HT-29 (cell line): ENCODE measurements at places on chromosomes 4 and X.
A peak's percentile ranks its signal among the peaks of the same experiment; 100 is the strongest.

- DNase-seq, result no peak
Measured at GRCh38 chr4:169617306-169617705, 3.1 kb upstream of the CLCN3 start.

- peak; percentile 5 for DNase-seq
Measured at GRCh38 chr4:140856621-140857062, 100.5 kb upstream of the TBC1D9 start.

DNA sequence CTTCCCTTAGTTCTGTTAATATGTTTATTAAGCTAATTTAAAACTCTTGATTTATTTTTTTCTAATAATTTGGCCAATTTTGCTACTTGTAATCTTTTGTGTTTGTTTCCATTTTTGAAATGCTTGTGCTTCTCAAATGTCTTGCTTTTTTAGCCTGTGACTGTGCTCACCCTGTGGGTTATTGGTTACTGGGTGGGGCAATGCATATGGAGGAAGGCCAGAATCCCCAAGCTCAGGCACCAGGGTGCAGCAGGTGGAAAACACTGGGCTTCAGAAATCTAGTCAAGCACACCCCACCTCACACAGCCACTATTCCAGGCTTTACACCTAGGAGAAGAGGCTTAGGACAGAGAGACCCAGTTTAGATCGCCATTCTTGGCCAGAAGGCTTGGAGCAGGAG lies 33.1 kb downstream of the ETNPPL start:
- DNase-seq, result no peak

DNA sequence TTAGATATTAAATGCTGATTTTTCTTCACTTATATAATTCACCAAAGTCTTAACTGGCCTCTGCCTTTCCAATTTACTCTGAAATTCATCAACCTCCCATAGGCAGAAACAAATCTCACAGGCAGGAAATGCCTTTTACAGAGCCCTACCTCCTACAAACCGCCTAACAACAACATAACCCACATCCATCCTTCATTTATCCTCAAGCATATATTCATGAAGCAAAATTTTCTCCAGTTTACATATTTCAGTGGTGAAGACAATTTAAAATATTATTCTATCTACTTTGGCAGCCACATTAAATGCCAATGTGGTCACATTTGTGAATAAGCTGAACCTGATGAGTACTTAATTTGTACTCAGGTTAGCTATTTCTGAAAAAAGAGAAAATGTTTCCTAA lies 30.3 kb downstream of the SEPSECS start:
- DNase-seq, result no peak

DNA sequence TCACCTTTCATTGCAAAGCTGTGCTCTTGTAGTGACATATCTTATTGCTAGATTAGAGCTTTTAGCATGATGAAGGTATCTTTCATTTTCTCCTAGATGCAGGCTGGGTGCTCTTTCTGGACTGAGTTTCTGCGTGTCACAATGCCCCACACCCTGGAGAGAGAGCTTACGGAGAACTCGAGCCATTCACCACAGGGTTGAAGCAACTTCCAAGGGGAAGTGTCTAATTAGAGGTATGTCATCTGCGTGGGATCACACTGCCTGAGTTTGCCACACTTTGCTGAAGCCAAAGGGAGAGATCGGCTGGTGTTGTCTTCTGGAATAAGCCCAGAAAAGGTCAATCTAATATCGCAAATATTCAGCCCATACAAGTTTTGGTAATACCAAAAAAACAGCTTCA lies 179.3 kb upstream of the MBNL3 start:
- no peak for DNase-seq
